Stimulated activated CD4-positive, alpha-beta T cell treated with anti-CD3 and anti-CD28 coated beads, Interleukin-15, amount 100 ng/mL, for 48 hours (primary cell): ENCODE measurements at places on chromosomes 1 and 21.

DNA sequence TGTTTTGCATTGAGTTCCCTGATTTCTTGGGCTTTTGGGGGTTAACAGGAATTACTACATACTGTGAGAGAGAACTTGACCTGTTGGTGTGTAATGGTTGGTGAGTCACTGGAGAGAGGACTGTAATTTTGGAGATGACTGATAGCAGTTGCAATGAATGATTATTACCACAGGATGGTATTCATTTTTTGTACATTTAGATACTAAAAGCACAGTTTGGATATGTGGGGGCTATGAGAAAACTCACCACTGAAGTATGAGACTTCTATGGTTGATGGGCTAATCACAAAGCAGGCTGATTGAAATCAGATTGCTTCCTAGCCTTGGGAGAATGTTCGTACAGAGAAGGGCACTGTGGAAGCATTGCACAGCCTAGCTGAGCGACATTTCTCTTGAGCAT is 1571.3 kb upstream of the PRMT6 start:
- DNase-seq, result no peak

- DNase-seq, result no peak
These were observed 38.8 kb downstream of the PGBD5 start for GRCh38 chr1:230387296-230387695.

- no peak for DNase-seq
These were observed 770 bp downstream of the NTNG1 start for GRCh38 chr1:107141491-107142126.

DNA sequence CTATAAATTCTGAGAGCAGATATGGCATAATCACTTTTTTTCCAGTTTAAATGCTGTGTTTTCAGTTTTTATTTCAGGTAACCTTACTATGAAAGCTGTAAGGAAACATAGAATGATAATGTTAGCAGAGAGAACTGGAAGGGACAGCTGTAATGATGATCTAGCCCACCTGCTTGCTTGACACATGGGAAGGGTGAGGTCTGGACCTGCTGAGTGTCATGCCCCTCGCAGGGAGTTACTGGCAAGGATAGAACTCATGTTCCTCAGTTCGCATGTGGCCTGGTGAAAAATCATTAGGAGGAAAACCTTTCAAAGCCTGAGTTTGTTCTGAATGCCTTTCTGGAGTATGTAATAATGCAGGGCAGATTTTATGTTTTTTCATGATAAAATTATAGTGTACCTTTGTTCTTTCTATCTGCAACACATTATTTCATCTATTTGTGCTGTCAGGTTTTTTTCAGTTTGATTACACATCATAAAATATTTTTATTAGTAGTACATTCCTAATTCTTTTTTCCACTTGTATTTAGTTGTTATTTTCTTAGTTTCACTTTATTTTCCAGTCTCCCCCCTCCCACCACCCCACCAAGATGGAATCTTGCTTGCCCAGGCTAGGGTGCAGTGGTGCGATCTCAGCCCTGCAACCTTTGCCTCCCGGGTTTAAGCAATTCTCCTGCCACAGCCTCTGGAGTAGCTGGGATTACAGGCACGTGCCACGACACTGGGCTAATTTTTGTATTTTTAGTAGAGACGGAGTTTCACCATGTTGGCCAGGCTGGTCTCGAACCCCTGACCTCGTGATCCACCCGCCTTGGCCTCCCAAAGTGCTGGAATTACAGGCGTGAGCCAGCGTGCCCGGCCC is 8.0 kb downstream of the DDI2 start:
- DNase-seq, result no peak
